Activated naive CD4-positive, alpha-beta T cell treated with anti-CD3 and anti-CD28 coated beads, Interleukin-2, amount 50 U/mL, for 72 hours (primary cell): ENCODE measurements at places on chromosomes 6 and 20.

DNA sequence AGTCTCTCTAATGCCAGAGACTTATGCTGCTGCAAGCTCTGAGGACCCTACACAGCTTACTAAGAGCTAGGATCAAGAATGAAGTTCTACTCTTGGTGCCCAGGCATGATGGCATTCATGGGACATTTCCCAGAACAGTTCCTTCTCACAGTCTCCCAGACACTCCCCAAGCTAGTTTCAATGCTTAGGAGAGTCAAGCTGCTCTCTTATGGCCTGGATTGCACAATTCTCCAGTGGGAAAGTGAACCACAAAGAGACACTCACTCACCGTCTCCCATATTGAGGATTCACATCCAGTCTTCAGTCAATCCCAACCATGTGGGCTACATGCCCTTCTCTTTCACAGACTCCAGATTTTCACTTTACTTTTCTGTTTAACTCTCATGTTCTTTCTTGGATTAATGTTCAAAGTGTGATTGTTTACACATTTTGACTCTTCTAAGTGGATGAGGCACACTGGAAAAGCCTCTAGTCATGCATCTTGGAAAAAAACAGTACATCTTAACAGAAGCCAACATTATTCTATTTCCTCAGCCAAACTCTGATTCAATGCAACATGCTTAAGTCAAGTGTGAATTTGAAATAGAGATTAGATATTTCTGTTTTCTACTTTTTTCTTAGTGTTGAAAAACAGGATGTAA lies 447.8 kb upstream of the BTBD3 start:
- no peak for DNase-seq

- DNase-seq, result no peak
Observed at GRCh38 chr20:63810730-63811490, 20.2 kb downstream of the ZBTB46 start.

GRCh38 chr20:41613321-41613720 lies 4.9 kb downstream of the CHD6 start:
- no peak for DNase-seq

DNA sequence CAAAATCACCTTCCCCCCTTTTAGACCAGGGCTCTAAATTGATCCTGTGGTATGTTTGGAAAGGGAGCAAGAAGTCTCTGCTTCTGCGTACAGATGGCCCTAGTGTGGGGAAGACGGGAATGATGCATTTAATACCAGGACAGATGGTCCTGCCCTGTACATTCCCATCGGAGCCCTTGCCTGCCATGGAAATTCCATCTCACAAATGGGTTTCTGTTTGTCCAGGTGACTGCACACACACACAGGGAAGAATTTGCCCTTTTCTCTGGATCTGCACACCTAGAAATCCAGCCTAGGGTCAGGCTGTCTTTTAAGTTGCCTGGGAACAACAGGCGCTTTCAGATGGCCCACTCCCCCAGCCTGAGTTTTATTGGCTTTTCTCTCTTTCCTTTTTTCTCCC lies 1.3 kb downstream of the MAS1 start:
- DNase-seq, result no peak

DNA sequence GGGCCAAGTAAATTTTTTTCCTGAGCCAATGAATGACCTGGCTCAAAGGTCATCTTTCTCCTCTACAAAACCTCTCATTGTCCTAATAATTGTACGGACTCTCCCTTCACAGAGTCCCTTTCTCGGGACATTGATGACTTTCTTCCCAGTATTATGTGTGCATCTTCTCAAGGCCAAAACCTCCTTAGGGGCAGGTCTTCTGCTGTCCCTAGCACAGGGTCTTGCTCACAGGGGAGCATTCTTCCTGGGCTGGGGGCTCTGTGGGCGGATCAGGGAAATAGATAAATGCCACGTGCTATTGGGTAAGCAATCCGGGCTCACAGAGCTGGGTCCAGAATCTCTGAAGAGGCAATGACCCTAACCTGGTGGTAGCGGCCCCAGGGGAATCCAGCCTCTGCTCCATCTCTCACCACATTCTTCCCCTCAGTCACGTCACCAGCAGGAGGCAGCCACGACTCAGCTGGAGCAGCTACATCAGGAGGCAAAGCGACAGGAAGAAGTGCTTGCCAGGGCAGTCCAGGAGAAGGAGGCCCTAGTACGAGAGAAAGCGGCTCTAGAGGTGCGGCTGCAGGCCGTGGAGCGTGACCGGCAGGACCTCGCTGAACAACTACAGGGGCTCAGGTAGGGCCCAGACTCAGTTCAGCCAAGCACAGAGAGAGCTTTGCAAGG lies 23.5 kb downstream of the CEP250 start:
- no peak for DNase-seq

GRCh38 chr6:44428682-44429081 lies 41.2 kb downstream of the CDC5L start:
- no peak for DNase-seq

- no peak for DNase-seq
Observed at GRCh38 chr20:11158589-11158988, 484.8 kb upstream of the JAG1 start.

- DNase-seq, result no peak
Observed at GRCh38 chr6:33433544-33434191, 13.8 kb downstream of the SYNGAP1 start.

DNA sequence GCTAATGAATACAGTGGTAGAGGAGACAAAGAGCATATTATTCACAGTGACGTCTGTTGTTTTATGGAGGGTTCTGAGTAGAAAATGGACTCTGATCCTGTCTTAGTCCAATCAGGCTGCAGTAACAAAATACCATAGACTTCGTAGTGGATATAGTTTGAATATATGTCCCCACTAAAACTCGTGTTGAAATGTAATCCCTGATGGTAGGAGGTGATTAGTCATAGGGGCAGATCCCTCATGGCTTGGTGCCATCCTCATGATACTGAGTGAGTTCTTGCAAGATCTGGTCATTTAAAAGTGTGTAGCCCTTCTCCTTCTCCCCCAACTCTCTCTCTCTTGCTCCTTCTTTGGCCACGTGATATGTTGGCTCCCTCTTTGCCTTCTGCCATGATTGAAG lies 82.5 kb downstream of the CD83 start:
- no peak for DNase-seq

GRCh38 chr20:60036346-60036745 lies 78.1 kb downstream of the CDH26 start:
- DNase-seq, result no peak

DNA sequence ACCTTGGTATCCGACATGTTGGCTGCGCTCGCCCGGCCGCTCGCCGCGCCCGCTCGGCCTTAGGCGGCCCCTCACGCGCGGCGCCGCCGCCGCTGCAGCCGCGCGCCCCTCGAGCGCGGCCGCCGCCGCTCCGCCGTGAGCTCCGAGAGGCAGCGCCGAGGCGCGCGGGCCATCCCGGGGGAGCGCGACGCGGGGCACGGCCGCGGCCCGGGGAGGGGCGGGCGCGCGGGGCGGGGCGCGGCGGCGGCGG lies at the start of gene KIF13A:
Gene KIF13A, minus strand, starts transcription at position 189 of the 250 bp plus-strand sequence. Its CDS starts 172 bp downstream, at position 17.
- no peak for DNase-seq
